ENCODE measurements at places on chromosomes 2 and 18.

DNA sequence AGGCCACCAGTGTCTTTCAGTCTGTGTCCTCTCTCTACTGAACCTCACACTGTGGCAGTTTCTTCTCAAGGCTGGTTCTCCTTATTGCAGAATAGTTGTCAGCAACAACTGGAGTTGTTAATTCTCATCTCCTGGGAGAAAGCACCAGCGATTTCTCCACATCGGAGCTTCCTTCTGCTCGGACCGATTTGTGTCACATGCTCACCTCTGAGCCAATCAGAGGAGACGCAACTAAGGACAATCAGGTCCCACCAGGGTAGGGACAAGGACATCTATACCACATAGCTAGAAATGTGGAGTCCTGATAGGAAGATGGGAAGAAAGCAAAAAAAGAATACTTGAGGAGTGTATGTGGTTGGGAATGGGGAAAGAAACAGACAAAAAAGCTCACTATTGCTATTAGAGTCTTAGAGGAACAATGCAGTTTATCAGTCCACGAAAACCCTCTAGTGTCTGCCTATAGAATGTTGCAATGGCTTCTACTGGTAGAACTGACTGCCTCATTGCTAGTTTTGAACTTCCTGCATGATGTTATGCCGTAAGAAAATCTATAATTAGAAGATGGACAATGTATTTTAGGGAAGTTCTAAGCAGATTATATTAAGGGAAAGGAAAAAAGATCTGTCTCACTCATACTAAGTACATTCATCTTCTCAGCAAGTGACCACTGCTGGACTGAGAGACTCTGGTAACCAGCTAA lies 169.7 kb downstream of the CDCA7 start:
- no peak for DNase-seq

DNA sequence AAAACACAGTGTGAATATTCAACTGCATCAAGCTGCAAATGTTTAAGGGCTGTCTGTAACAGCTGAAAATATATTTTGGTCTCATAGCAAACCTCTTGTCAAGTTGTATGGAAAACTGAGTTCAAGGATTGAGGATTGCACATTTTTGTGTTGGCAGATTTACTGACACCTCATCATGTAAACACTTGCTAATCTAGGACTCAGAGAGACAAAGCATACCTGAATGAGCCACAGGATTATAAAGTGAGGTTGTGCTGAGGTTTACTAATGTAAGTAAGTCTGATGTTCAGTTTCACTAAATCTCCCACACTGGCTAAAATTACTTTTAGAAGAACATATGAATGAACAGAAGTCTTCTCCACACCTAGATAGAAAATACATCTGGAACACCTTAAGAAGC lies 1993.1 kb upstream of the CELF4 start:
- DNase-seq = no peak

- no peak for DNase-seq
Observed at GRCh38 chr2:229137639-229138038, 133.4 kb downstream of the PID1 start.

DNA sequence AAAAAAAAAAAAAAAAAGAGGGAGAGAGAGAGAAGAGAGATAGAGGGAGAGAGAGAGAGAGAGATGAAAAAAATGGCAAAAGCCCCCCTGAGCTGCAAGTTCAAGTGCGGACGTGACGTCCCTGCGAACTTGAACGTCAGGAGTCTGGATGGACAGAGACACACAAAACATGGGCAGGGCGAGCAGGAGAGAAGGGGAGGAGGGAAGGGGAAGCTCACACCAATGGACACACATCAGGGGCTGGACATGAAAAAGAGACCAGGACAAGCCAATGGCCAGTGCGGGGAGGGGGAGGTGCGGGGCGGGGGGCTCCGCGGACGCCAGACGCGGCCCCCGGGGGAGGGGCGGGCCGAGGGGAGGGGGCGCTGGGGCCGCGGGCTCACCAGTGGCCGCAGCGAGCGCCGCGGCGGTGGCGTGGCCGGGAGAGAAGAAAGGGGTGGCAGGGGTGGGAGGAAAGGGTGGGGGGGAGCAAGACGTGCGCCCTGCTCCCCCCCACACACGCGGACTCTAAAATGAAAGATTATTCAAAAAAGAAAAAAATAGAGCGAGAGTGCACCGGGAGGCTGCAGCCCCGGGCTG lies at the start of gene BCL11A:
Gene BCL11A, minus strand, starts transcription at position 160 of the 579 bp plus-strand sequence. CDS start 384 bp downstream, outside the sequence.
- DNase-seq = peak; percentile 93

Measured in WERI-Rb-1 (cell line).